ENCODE measurements at places on chromosomes 4 and X.

GRCh38 chr4:77007358-77008230 is 58.0 kb downstream of the SEPTIN11 start:
- no peak for DNase-seq

DNA sequence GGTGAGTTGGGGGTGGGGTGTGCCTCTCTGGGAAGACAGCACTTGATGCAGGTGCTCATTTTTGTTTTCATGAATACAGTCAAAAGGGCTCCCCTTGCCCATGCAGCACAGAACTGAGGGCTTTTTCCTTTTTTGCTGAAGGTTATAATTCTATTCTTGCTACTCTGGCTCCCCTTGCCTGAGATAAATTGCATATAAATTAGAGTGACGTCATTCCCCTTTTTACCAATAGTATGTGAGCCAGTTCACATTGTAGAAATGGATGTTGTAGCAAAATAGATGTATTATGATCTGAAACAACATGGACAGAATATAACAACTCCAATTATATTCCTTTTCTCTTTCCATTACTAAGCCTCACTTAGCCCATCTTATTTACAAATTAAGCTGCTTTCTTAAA is 28.4 kb downstream of the CXorf58 start:
- no peak for DNase-seq

DNA sequence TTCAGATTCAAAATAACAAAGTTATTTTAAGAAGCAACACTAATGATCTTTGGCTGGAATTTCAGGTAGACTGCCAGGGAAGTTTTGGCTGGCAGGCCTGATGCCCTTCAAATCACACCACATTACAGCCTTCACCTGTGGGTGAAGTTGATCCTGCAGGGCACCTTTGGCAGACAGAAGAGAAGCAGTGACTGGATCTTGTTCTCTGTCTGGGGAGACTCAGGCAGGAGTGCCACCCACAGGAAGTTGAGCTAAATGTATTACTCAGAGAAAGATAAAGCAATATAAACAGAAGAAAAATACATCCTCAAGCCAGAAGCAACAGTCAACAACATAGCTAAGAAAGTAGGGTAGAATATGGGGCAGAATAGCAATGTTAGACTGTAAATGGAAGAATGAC is 12.8 kb upstream of the CFAP299 start:
- no peak for DNase-seq

- peak; percentile 61 for DNase-seq
These were observed 73.1 kb downstream of the PACRGL start for GRCh38 chr4:20773144-20773997.

- DNase-seq = no peak
These were observed 82.6 kb downstream of the LUZP4 start for GRCh38 chrX:115372152-115372551.

- no peak for DNase-seq
These were observed 44.8 kb downstream of the GAB1 start for GRCh38 chr4:143381189-143382118.

- DNase-seq = no peak
These were observed 1710.5 kb upstream of the TENM3 start for GRCh38 chr4:180532691-180533090.

DNA sequence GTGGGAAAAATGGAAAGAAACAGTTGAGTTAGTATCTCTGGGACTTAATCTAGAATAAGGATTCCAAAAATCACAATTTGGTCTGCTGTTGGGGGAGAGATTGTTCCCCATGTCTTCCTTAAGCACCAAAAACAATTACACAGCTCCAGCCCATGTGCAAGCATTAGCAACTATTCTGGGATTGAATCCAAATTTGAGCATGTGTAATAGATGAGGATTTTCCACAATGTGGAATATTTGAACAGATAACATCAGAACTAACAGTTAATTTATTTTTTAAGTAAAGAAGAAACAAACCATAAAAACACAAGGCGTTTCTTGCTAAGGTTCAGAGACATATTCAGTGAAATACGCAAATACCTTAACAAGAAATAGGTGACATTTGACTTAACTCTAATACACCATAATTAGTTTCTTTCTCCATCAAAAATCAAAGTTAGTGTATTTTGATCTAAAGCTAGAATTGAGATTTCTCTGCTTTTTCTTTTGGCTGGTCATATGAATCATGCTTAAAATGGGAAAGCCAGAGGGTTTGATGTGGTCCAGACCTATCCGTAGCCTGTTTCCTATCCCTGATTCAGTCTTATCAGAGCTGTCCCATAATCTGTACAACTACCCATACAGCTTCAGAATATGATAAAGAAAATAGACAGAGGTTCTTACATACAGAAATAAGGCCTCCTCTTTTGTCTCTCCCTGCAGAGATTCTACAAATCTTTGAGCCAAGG is 413.4 kb downstream of the PACRGL start:
- DNase-seq = no peak

DNA sequence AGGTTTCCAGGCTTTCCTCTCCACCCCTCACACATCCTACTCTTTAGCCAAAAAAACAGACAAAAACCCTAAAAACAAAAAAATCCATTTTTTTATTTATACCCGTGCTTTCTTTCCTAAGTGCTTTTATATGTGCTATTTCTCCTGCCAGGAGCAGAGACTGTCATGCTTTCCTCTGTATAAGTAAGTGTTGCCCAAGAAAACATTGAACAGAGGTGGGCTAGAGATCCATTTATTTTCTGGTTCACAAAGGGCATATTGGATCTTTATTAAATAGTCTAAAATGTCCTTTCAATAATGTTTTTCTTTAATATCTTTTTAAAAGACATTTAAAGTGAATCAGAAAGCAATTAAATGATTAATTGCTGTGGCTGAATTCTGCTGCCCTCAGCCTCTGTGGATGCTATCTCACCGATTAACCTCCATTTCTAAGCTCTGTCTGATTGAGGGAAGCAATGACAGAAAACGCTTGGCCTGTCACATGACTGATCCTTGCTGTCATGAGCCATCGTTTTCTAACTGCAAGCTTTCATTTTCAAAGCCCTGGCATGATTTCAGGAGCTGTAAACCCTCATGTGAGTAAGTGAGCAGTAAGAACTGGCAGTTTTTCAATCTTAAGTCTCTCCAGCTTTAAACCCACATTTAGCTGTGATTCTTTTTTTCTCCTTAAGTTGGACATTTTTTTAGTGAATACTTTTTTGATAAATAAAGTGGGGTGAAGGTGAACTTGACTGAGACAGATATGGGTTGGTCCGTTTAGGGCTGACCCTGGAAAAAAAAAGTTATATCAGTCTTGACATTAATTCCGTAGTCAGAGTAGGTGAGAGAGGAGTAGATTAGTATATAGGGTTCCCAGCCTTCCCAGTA is 180.7 kb upstream of the PGRMC2 start:
- no peak for DNase-seq

DNA sequence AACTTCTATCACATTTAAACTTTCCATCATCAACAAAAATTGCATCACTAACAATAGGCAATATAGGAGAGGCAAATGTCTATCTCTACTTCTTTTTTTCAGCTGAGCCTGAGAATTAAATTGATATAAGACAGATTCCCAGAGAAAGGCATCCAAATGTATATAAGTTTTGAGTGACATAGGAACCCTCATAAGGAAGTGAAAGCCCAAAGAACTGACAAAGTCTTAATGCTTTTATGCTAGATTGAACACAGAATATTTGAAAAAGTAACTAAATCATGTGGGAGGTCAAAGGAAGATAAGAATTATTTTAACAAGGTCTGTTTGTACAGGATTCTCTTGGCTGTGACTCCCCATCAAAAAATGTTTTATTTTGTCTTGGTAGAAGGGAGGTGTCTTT is 714.9 kb downstream of the GRXCR1 start:
- no peak for DNase-seq

DNA sequence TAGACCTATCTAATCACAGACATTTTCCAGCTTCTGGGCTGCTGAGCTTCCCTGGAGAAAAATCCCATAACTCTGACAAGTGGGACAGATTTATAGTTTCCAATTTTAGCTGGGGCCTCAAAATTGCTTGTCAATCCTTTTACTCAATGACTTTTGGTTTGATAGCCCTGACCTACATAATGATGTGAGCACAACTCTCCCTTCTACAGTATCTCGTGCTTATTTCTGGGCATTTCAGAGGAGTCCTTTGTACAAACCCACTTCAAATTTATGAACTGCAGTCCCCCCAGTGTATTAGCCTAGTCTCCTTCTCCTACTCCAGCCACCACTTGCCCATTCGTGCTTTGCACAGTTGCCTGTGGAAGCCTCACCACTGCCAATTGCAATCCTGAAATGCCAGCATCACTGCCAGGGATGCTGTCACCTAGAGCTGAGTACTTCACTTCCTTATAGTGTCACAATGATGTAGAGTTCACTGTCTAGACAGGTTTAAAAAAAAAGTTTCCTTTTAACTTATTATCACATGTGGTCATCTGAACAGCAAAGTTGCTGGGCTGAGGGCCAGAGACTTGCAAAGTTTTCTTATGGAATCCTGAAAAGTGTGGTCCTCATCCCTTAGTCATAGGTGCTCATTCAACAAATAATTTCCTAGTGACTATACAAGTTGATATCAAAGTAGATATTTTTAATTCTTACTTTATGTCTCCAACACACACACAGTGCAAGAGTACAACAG is 21.2 kb downstream of the TRAM1L1 start:
- no peak for DNase-seq

DNA sequence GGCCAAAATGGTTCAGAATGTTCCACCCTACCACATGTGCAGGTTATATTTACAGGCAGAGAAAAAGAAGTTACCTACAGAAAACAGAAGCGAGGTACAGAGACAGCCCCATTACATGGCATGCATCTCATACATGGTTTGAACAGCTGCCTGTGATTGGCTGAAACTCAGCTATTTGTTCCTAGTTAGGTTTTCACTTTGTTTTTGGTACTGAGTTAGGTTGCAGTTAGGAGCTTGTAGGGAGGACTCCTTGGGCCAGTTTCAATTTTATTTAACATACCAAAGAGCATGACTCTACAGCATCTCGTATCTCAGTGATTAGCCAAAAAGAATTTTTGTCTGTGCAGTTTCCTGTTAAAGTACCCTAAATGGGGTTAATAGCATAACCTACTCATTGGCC is 392.0 kb downstream of the MAPK10 start:
- no peak for DNase-seq

DNA sequence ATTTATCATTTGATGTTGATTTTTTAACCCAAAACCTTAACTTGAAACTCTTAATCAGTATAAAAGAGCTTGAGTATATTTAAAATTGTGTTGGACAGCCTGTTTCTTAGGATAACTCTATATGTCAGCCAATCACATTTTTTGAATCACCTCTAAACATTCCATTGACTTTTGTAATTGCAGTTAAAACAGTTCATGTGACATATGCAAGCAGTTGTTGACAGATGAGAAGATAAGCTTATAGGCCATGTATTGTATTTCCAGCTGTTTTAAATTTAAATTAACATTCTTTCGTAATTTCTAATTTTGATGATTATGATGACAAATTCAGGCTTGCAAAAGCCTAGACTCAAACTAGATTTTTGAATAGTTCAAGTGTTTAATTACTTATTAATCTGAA is 17.4 kb downstream of the VEGFC start:
- no peak for DNase-seq

DNA sequence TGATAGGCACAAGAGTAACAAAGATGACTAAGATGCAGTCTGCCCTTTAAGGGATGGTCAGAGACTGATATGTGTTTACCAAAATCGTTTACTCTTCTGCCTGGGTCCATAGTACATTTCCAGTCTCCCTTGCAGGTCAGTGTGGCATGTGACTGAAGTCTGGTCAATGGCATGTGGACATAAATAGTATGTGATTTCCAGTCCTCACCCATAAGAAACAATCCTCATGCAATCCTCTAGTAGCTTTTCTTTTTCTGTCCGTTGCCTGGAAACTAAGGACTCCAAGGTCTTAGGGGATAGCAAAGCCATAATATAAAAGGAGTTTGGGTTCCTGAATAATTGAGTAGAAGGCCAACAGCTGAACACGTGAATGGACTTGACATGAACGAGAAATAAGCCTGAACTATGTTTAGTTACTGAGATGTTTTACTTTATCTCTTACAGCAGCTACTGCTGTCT is 1.1 kb downstream of the SLC9B2 start:
- DNase-seq = no peak

GRCh38 chrX:31708116-31708515 is 636.3 kb upstream of the FTHL17 start:
- no peak for DNase-seq

DNA sequence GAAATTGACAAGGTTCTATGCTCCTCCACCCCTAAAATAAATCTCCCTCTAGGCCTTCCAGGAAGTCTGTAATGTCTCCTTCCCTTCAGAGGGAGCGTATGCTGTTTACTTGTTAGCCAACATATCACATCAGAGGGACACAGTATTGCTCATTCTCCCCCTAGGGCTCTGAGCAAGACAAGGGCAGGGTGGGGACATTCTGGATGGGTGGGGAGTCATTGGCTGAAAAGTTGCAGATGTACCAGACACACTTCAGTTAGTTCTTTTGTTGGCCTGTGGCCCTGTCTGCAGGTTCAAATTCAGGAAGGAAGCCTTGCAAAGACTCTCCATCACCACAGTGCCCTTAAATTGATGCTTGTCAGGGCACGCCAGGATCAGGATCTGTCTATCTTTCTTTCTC is 106.3 kb upstream of the TEX13D start:
- DNase-seq = no peak

- no peak for DNase-seq
These were observed 52.5 kb upstream of the TTC29 start for GRCh38 chr4:146998157-146998556.

- DNase-seq = no peak
These were observed 57.1 kb downstream of the COMMD8 start for GRCh38 chr4:47406408-47406807.

DNA sequence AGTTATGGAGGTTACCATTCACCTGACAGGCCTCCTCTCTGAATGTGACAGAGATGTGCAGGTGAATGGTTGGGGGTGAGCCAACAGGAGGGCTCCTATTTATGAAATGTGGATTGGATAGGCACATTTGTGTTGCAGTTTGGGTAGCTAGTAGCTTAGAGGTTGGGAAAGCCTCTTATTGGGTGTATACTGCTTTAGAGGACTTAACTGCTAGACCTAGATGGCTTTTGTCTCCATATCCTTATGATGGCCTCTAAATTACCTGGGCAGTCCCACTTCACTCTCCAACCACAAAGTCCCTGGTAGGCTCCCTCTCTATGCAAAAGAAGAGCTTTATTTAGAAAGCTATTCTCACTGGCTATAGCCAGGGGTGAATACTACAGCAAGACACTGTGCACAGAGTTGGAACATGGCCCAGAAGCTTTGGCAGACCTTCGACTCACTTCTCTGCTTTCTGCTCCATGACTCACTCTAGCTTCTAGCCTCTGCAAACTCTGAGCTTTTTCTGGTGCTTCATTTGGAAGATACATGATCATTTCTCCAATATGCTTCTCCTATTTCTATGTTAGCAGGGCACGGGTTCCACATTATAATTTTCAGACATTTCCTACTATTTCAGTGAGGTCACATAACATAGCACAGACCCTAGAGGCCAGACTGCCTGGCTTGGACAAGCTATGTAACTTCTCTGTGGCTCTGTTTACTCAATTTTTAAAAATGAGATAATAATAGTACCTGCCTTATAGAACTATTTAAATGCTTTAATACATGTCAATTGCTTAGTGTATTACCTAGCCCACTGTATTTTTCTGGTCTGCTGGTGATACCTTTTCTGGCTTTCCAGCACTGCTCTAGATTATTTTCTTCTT is 6.0 kb upstream of the VGLL1 start:
- peak; percentile 36 for DNase-seq

All from NCI-H1092 (cell line).